ENCODE measurements at places on chromosomes 6 and 20.
A peak's percentile ranks its signal among the peaks of the same experiment; 100 is the strongest.

- no peak for DNase-seq
Measured at GRCh38 chr6:162852192-162852591, 124.4 kb downstream of the PACRG start.

- DNase-seq = no peak
Measured at GRCh38 chr20:62337558-62338293, 29.4 kb downstream of the LAMA5 start.

DNA sequence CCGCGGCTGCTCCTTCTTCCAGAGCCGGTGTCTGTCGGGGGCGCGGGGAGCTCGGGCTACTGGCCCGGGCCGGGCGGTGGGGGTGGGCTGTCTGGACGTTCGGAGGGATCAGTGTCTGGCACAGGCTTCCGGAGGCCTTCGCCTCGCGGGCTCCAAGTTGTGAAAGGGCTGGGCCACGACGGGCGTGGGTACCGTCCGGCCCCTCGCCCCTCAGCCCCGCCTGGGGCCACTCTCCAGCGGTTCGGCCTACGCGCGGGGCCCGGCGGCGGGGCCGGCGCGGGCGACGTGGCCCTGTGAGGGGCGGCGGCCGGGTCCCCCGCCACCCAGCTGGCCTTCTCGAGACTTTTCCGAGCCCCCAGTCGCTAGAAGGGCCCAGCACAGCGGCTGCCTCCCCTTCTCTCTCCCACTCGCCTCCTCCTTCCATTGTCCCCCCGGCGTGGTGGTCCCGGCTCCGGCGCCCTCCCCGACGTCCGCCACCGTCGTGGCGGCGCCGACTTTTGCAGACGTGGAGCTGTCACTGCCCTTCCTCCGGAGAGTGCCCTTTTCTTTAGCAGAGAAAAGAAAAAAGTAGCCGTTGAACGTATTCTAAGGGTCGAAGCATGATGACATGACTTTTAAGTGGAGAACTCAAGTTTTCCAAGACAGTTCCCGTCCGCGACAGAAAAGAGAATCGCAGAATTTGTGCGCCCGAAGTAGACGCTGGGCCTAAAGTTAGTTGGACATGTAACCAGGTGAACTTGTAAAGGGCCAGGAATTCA is 571 bp downstream of the ITCH start:
- no peak for DNase-seq

GRCh38 chr20:11324990-11325389 is 592.7 kb upstream of the BTBD3 start:
- no peak for DNase-seq

- DNase-seq = no peak
Measured at GRCh38 chr20:971346-971745, 30.8 kb downstream of the RSPO4 start.

DNA sequence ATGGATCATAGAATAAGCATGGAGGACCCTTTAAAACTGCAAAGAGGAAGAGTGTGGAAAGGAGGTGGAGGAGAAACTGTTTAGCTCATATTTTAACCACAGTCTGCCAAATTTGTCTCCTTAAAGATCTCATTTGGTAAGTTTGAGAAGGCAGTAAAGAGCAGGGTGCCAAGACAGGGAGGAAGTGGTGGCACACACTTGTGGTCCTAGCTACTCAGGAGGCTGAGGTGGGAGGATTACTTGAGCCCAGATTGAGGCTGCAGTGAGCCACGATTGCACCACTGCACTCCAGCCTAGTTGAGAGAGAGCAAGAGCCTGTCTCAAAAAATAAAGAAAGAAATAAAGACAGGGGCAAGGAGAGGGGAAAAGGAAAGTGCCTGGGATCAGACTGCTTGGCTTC is 16.8 kb upstream of the DCBLD1 start:
- no peak for DNase-seq

GRCh38 chr20:39705032-39705431 is 742.9 kb downstream of the DHX35 start:
- no peak for DNase-seq

DNA sequence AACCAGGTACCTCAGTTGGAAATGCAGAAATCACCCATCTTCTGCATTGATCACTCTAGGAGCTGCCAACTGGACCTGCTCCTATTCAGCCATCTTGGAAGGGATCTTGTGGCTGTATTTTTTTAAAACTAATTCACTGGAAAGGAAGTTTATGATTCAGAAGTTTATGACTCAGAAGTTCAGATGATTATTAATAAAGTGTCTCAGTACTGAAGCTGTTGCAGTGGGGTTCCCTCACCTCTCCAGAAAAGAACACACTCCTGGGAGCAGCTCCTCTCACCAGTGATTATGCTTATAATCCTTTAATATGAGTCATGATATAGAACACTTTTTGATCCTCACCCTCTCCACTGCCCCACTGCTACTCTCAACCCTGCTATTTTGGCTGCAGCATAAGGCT is 291.2 kb upstream of the HS3ST5 start:
- DNase-seq = no peak

GRCh38 chr20:1308067-1308701 is 20.8 kb downstream of the SDCBP2 start:
- no peak for DNase-seq

DNA sequence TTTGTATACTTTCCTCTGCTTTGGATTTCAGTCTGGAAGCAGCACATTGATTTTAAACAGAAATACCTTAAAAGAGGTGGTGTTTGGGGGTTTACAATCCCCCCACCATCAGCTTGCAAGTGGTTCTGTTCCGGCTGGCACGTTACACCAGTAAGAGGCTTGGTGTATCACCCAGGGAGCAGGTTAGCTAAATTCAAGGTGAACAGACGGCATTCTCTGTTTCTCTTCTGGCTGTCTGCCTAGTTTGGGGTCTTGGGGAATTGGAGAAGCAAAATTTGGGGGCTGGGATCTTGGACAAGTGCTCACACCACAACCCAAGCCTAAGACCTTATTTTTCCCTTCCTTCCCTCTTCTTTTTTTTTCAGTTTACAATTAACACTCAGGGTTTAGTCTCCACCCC is 7.5 kb upstream of the APCDD1L start:
- no peak for DNase-seq

DNA sequence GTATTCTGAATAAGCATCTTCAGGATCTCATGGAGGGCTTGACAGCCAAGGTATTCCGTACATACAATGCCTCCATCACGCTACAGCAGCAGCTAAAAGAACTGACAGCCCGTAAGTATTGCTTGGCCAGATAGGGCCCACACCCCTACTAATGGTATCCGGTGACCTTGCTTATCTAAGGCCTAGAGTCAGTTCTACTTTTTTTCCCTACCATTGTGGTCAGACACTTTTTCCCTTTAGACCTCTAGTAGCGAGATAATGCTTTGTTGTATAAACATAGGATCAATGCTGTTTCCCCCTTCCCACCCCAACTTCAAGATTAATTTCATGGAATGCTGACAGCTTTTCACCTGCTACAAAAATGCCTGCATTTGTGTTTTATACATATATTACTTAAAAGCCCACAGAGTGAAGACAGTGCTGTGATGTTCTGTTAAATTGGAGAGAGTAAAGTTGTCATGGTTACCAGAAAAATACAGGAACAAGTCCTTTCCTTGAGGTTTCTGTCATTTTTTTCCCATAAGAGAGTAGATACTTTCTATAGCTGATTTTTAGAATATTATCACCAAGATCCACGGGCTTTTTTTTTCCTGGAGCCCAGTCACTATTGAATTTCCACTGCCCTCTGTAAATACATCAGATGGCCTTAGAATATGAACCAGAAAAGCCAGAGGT is 20.9 kb upstream of the PLCG1 start:
- DNase-seq = no peak

DNA sequence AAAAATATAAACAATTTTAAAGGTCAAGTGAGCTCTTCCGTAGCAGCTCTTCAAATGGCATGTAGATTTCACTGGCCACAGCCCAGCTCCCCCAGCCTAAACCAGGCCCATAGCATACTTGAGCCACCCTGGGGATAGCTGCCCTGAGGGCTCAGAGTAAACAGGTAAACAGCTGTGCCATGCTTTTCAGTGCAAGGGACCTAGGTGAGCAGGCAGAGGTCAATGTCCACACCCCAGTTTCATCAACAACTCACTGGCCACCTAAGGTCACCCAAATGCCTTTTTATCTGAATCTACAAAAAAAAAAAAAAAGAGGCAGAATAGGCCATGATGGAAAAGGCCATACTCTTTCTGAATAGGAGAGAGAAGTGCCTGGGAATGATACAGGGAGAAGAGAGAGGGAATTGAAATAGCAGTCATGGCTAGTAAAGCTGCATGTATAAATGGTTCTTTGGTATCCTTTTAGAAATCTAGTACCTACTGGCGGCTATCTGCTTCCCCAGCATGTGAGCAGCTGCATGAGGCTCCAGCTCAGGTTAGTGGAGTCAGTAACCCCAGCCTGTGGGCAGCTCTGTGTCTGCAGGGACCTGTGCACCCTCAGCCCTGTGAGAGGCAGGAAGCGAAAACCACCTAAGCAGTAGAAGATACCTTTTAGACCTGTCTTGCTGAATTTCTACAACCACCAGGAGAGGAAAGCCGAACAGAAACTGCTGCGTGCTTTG is 77.0 kb downstream of the FOXA2 start:
- peak; percentile 58 for DNase-seq

DNA sequence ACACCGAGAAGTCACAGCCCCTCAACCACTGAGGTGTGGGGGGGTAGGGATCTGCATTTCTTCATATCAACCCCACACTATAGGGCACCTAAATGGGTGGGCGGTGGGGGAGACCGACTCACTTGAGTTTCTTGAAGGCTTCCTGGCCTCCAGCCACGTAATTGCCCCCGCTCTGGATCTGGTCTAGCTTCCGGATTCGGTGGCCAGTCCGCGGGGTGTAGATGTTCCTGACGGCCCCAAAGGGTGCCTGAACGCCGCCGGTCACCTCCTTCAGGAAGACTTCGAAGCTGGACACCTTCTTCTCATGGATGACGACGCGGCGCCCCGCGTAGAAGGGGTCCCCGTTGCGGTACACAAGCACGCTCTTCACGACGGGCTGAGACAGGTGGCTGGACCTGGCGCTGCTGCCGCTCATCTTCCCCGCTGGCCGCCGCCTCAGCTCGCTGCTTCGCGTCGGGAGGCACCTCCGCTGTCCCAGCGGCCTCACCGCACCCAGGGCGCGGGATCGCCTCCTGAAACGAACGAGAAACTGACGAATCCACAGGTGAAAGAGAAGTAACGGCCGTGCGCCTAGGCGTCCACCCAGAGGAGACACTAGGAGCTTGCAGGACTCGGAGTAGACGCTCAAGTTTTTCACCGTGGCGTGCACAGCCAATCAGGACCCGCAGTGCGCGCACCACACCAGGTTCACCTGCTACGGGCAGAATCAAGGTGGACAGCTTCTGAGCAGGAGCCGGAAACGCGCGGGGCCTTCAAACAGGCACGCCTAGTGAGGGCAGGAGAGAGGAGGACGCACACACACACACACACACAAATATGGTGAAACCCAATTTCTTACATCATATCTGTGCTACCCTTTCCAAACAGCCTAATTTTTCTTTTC is at the start of gene DCDC2:
Gene DCDC2, minus strand, starts transcription at position 724 of the 883 bp plus-strand sequence. Its CDS starts 309 bp downstream, at position 415.
- peak; percentile 90 for DNase-seq

DNA sequence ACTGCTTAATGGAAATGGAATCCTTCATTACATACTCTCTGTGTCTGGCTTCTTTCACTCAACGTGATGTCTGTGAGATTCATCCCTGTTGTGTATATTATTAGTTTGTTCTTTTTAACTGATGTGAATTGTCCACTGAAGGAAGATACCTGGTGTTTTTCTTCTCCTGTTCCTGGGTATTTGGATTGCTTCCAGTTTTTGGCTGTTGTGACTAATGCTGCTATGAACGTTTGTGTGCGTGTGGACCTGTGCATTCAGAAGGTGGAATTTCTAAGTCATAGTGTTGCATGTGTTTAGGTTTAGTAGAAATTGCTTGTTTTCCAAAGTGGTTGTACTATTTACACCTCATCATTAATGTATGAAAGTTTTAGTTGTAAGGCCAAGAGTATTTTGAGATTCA is 3.8 kb downstream of the TULP4 start:
- no peak for DNase-seq

DNA sequence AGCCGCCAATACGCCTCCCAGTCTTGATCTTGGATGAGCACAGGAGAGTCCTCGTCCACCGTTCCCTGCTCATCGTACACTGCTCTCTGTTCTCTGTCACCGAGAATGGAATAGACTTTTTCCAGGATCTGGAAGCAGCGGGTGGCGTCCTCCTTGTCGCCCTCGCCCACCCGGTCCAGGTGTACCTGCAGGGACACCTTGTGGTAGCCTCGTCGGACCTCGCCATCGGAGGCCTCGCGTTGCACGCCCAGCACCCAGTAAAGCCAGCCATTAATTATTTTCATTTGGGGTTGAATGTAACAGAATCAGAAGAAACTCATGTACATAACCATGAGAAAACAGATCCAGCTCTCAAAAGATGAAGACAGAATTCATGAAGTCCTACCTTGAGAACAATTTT is 59.9 kb downstream of the JAG1 start:
- DNase-seq = no peak

DNA sequence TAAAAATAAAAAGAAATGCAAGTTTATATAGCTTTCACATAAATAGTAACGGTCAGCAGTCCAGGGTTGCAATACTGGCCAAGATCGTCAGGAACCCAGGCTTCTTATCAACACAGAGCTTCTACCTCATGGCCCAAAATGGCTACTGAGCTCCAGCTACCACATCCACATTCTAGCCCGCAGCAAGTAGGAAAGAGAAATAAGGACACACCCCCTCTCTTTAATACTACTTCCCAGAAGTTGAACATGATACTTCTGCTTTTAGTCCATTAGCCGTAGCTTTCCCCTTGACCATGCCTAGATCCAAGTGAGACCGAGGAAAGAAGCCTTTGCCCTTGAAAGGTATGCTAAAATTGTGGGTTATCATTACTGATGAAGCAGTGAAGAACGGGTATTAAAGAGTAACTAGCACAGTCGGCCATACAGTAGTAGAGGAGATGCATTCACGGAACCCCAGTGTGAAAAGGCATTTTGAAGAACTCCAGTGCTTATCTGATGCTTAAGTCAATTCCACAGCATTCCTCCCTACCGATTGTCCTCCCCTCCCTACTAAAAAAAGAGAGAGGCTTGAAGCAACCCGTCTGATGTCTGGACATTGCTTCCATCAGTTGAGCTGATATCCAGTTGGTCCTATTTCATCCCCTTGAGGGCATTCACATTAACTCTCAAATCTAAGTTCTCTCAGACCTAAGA is 226.9 kb upstream of the RREB1 start:
- no peak for DNase-seq

DNA sequence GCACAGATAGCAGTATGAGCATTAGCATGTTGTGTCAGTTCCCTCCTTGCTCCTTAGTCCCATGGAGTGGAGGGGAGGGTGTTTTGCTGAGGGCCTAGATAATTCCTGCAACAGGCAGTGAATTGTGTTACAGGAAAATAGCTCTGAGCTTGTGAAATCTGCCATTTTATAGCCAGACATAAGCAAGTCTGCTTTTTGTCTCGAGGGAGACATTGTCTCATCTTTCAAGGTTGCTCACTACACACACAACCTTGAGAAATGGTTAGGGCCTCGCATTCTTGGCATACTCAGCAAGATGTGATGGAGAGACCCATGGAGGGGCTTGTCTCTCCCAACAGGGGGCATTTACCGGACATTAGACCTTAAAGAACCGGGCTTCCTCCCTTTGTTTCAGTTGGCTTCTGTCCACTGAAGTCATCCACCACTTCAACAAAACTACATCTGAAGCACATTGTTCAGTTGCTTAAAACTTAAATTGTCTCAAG is 108.0 kb upstream of the FOXO3 start:
- DNase-seq = no peak
